Naive B cell (primary cell): ENCODE measurements at places on chromosomes 13 and 19. TPM values are rescaled to one million over a fixed set of nuclear protein-coding genes. Genes with fewer than 3 reads are reported as not detected.

DNA sequence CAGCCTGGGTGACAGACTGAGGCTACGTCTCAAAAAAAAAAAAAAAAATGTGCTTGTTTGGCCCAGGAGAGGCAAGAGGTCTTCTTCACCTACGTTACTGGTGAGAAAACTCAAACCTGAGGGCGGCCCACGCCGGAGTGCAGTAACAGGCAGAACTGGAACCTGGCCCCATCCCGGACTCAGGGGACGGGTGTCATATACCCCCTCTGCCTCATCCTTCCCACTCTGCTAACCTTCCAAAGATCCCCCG lies 414 bp upstream of the ADAT3 start:
- H3K4me3 ChIP-seq: peak overlapping the region; percentile 85
- H3K27me3 ChIP-seq: no peaks in the 10 kb centered on the region
- H3K27ac ChIP-seq: peak overlapping the region; percentile 91

DNA sequence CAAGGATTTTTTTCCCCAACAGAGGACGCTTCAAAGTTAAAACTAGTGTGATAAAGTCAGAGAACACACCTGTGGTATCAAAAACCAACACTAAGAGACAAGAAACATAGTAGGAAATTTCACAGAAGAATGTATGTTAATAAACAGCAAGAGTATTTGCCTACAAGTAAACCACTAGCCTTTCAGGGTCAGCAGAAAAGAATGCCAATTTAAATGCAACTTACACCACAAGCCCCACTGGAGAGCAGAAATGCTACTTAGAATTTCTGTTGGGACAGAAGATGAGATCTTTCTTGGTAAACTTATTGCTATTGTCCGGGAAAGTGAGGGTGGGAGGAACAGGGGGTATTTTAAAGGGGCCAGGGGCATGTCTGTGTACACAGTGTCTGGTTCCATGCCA lies 68.6 kb downstream of the STK24 start:
- peak overlapping the region; percentile 17 for H3K4me3 ChIP-seq
- no peaks in the 10 kb centered on the region for H3K36me3 ChIP-seq
- H3K27me3 ChIP-seq: no peaks in the 10 kb centered on the region
- DNase-seq: no peak
- peak overlapping the region; percentile 87 for H3K27ac ChIP-seq

DNA sequence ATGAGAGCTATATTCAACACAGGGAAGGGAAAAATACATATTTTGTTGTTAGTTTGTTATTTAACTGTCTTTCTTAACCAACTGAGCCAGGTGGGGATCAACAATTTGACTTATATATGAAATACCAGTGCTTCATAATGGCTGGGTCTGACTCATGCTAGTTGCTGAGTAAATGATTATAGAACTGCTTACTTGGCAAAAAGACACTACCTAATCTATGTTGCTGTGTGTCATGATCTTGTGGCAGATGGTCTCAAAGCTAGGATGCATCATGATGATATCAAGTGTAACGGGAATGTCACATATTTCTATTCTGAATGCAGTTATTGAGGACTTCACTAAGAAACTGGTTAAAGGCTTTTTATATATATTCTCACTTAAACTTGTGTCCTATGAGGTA lies 727.4 kb upstream of the SLITRK1 start:
- no peak overlapping the region for H3K27ac ChIP-seq
- H3K4me1 ChIP-seq: no peaks in the 10 kb centered on the region
- no peak for DNase-seq
- no peaks in the 10 kb centered on the region for H3K36me3 ChIP-seq
- H3K27me3 ChIP-seq: no peaks in the 10 kb centered on the region

DNA sequence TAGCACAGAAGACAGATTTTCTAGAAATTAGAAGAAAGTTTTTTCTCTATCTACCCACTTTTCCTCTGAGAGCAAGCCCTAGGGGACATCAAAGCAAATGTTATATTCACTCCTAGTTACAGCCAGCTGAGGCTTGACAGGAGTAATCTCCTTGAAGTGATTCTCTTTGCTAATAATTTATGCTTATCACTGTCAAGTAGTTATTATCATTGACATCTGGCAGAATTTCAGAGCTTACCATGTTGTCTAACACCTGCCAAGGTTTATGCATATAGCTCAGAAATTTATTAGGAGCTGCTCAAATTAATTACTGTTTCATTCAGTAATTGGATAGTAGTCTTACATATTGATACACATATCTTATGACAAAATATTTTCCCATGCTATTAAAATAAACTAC lies 465.9 kb upstream of the ATXN8OS start:
- no peak overlapping the region for H3K4me3 ChIP-seq
- no peak overlapping the region for H3K27ac ChIP-seq
- H3K27me3 ChIP-seq: no peaks in the 10 kb centered on the region
- no peaks in the 10 kb centered on the region for H3K36me3 ChIP-seq
- H3K4me1 ChIP-seq: no peaks in the 10 kb centered on the region
- no peak for DNase-seq

- H3K4me1 ChIP-seq: no peaks in the 10 kb centered on the region
- H3K27me3 ChIP-seq: no peaks in the 10 kb centered on the region
- no peak overlapping the region for H3K27ac ChIP-seq
- no peaks in the 10 kb centered on the region for H3K36me3 ChIP-seq
Observed at GRCh38 chr13:108777421-108778420, 148.3 kb downstream of the MYO16 start.

GRCh38 chr13:45082964-45083363 lies 37.3 kb upstream of the GTF2F2 start:
- H3K27me3 ChIP-seq: peaks cover 5% of the 10 kb centered on the region
- H3K27ac ChIP-seq: no peak overlapping the region
- no peak for DNase-seq
- no peaks in the 10 kb centered on the region for H3K36me3 ChIP-seq
- no peaks in the 10 kb centered on the region for H3K4me1 ChIP-seq

GRCh38 chr19:55082020-55082851 lies 6.6 kb downstream of the EPS8L1 start:
- peak overlapping the region; percentile 85 for H3K4me3 ChIP-seq
- peaks cover 16% of the 10 kb centered on the region for H3K36me3 ChIP-seq
- DNase-seq: no peak
- H3K27ac ChIP-seq: peak overlapping the region; percentile 90
- peaks cover 36% of the 10 kb centered on the region for H3K4me1 ChIP-seq

- H3K4me3 ChIP-seq: no peak overlapping the region
- H3K36me3 ChIP-seq: no peaks in the 10 kb centered on the region
- no peak overlapping the region for H3K27ac ChIP-seq
- H3K4me1 ChIP-seq: peaks cover 4% of the 10 kb centered on the region
Observed at GRCh38 chr13:98274921-98275487, 97.9 kb upstream of the RNF113B start.

GRCh38 chr19:57655443-57655842 lies 13.3 kb upstream of the ZSCAN4 start:
- no peak overlapping the region for H3K4me3 ChIP-seq
- H3K36me3 ChIP-seq: peaks cover 45% of the 10 kb centered on the region
- no peak for DNase-seq
- H3K27me3 ChIP-seq: peaks cover 50% of the 10 kb centered on the region

DNA sequence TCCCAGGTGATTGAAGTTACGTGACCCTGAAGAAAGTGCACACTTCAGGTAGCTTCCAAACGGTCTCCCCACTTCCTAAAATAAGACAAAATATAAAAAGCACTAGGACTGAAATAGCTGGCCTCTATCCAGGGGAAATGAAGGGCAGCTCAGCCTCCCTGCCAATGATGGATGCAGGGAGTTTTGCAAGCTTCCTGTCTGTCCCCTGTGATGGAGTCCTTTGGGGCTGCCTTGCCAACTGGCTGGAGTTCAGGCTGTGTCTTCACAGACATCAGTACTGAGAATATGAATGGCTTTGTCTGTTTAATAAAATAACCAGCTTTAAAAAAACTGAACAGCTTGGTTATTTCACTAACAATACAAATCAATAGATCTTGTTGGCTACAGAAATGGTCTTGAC lies 101.4 kb upstream of the GPR12 start:
- no peak overlapping the region for H3K27ac ChIP-seq
- H3K27me3 ChIP-seq: peaks cover 46% of the 10 kb centered on the region
- no peak for DNase-seq
- no peak overlapping the region for H3K4me3 ChIP-seq
- H3K4me1 ChIP-seq: no peaks in the 10 kb centered on the region
- no peaks in the 10 kb centered on the region for H3K36me3 ChIP-seq

DNA sequence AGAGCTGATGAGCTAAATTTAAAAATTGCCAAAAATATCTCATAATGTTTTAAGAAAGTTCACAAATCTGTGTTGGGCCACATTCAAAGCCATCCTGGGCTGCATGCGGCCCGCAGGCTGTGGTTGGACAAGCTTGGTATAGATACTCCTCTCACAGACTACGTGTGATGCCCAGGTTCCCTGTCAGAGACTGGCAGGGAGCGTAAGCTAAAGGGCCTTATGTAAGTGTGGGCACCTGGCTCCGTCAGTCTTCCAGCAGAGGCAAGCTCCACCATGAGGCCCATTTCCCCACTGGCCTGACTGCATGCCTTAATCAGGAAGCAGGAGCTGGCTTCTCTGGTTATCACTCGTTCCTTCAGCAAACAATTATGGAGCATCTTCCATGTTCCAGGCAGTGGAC lies 200.2 kb downstream of the FOXO1 start:
- no peak for DNase-seq
- peaks cover 22% of the 10 kb centered on the region for H3K4me1 ChIP-seq
- H3K27ac ChIP-seq: no peak overlapping the region
- H3K36me3 ChIP-seq: peaks cover 9% of the 10 kb centered on the region

IGFL1 gene
- polyA plus RNA-seq: not detected

FGF21 gene
- polyA plus RNA-seq: not detected

ADAT3 gene
- 3.2 TPM for polyA plus RNA-seq

ATP4A gene
- not detected for polyA plus RNA-seq

DAND5 gene
- polyA plus RNA-seq: not detected

PRR22 gene
- polyA plus RNA-seq: not detected

KLF5 gene
- polyA plus RNA-seq: 0.51 TPM

MTUS2 gene
- not detected for polyA plus RNA-seq

PLPPR3 gene
- not detected for polyA plus RNA-seq

PNMA8C gene
- not detected for polyA plus RNA-seq
